ENCODE measurements at places on chromosomes 16 and 17.

GRCh38 chr16:69762814-69763598, 874 bp downstream of the WWP2 start:
- DNase-seq = no peak

DNA sequence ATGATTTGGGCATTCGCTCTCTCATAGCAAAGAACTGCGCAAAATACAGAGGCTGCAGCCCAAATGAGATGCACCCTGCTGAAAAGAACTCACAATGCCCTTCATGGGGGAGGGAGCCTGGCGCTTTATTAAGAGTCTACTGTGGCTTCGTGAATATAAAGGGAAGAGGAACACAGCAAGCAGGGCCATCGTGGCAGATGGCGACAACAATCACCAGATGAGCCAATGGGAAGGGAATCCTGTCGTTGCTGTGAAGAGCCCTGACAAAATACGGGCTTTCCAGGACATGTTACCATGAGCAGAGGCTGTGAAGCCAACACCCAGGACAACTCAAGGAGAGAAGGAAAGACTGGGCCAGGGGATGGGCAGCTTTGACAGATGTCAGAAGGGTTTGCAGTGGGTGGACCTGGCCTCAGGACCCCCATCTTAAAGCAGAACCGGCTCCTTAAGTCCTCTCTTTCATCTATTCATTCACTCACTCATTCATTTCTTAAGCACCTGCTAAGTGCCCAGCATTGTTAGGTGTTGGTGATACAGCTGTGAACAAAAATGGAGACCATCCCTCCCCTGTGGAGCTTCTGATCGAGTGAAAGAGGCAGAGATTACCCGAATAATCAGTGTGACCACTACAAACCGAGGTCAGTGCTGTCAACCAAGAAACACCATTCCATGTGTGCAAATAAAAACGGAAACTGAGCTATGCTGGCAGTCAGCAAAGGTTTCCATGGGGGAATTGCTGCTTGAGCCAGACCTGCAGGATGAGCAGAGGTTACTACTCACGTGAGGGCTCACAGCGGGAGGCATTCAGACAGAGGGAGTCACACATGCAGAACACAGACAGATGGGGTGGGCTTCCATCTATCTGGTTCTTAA, 125.8 kb downstream of the DYNLRB2 start:
- DNase-seq = no peak

- no peak for DNase-seq
Observed at GRCh38 chr17:7355053-7355452, at the start of gene TMEM95. TMEM95 (plus strand) TSS chr17:7355156; CDS start chr17:7355205, 49 bp downstream.

- no peak for DNase-seq
Observed at GRCh38 chr16:78444-79150, 572 bp downstream of the MPG start.

DNA sequence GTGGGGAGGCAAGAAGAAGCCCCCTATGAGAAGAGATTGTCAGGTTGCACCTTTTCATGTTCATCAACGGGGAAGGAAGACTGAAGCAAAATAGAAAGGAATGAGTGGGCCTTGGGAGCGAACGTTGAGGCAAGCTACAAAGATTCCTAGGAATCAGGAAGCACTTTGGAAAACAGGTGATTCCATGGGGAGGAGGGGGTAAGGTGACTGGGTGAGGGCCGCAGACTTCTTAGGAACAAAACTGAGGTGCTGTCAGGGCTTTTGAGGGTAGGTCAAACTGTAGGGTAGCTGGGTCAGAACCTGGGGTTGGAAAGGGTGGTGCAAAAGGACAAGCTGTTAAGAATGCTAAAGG, 528 bp downstream of the ITFG1 start:
- no peak for DNase-seq
